Stimulated activated CD4-positive, alpha-beta T cell treated with anti-CD3 and anti-CD28 coated beads, Interleukin-1b, Interleukin-23, amount 100 ng/mL, for 4 hours (primary cell): ENCODE measurements at places on chromosomes 1 and 21.

- no peak for DNase-seq
These were observed 18.4 kb upstream of the EVI5 start for GRCh38 chr1:92803140-92803887.

- DNase-seq, result no peak
These were observed 7.2 kb downstream of the CAP1 start for GRCh38 chr1:40047769-40048168.

- DNase-seq, result no peak
These were observed 101.6 kb downstream of the TLR5 start for GRCh38 chr1:223041481-223041880.

DNA sequence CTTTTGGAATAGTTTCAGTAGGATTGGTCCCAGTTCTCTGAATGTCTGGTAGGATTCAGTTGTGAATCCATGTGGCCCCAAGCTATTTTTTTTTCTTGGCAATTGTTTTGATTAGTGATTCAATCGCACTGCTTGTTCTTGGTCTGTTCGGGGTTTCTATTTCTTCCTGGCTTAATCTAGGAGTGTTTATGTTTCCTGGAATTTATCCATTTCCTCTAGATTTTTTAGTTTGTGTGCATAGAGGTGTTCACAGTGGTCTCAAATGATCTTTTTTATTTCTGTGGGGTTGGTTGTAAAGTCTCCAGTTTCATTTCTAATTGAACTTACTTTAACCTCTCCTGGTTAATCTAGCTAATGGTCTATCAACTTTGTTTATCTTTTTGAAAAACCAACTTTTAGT, 117.6 kb downstream of the NME7 start:
- no peak for DNase-seq

GRCh38 chr21:45853703-45854342, 127.7 kb upstream of the COL6A1 start:
- DNase-seq, result no peak

- DNase-seq, result no peak
These were observed 76.9 kb downstream of the C1orf21 start for GRCh38 chr1:184463680-184464079.

GRCh38 chr1:199399996-199400724, 627.4 kb upstream of the NR5A2 start:
- DNase-seq, result no peak

DNA sequence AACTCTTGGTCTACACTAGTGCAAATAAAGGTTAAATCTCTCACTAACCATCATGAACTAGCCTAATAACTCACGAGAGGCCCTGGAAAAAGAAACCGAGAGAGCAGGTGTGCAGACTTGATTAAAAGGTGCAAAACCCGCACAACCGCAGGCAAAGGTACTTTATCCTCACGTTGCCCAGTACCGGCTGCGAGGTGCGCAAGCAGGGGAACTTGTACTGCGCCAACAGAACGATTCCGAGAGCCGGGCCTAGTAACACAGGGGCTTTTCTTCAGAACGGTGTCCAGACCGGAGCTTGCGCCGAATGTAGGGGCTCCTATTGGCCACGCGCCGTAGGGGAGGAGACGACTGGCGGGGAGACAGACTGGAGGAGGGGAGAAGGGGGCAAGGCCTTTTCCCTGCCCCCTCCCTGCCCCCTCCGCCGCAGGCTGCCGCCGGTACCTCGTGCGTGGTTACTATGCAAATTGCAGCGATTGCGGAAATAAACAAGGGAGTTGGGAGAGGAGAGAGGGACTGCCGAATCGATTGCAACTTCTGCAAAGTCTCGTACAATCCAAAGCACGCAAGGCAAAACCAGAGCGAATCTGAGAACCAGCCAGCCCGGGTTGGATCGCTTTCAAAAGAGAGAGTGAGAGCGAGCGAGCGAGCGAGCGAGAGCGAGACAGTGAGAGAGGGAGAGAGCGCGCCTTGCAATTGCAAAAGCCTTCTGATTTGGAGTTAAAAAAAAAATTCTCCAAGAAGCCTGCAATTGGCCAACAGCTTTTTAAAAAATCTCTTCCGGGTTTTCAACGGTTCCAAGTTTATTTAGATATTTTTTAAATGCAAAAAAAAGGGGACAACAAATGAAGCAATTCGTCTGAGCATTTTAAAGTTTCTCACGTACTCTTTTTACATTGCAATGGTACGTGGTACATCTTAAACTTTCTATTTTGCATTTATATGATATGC, 5.4 kb upstream of the NFIA start:
- peak; percentile 52 for DNase-seq

- DNase-seq, result no peak
These were observed 2.5 kb upstream of the TSPEAR start for GRCh38 chr21:44713846-44714245.

DNA sequence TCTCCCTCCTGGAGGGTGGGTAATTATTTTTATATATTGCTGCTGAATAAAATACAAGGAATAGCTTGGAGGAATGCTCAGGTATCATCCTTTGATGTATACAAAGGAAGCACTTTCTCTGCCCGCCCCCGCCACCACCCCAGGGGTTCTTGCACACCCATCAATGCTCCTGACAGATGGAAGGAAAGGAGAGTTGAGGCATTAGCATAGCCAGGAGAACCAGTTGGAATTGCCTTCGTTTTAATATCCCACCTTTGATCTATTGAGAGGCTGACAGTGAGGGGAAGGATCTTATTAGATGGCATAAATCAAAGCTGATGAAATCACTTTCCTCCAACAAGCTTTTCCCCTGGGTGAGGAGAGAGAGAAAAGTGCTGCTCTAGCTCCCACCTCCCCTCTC, 71.1 kb downstream of the LGR6 start:
- no peak for DNase-seq

GRCh38 chr21:46146856-46147255, 8.5 kb downstream of the FTCD start:
- DNase-seq, result no peak

DNA sequence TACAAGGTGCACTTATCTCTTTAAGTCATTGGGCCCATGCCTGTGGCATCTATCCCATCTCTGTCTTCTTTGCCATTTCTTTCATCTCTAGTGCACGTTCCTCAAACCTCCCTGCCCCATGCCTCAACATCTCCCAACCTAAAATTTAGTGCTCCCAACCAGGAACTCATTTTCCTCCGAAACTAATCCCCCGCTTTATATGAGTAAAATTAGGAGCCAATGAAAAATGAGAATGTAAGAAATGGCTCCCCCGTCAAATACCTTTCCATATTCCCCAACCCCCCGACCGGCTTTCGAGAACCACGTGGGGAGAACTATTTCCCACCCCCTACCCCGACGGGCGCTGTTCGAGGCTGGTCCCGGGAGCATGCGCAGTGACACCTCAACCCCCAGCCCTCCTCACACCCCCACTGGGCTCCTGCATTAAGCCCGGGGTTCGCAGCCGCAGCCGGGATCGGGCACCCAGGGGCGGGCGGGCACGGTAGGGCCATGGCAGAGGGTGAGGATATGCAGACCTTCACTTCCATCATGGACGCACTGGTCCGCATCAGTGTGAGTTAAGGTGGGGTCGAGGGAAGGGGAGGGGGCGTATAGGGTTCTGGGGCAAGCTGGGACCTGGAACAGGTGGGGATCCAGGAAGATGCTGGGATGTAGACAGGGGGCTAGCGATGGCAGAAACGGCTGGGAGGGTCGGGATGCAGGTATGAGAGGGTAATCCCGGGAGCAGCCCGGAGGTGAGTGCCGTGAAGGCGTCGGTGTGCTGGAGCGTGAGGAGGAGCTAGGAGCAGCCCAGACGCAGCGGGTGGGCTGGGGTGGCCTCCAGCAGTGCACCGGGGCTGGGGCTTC, at the start of gene TRIM46:
TSS of gene TRIM46 (plus strand) at position 372 of the 846 bp plus-strand sequence. CDS start at position 490, 118 bp downstream.
- DNase-seq, result peak; percentile 69

- no peak for DNase-seq
These were observed 993 bp downstream of the DDX59 start for GRCh38 chr1:200668514-200669313.

GRCh38 chr1:107140703-107141490, at the start of gene NTNG1:
TSS of gene NTNG1 (plus strand) at chr1:107141039.
- peak; percentile 5 for DNase-seq

DNA sequence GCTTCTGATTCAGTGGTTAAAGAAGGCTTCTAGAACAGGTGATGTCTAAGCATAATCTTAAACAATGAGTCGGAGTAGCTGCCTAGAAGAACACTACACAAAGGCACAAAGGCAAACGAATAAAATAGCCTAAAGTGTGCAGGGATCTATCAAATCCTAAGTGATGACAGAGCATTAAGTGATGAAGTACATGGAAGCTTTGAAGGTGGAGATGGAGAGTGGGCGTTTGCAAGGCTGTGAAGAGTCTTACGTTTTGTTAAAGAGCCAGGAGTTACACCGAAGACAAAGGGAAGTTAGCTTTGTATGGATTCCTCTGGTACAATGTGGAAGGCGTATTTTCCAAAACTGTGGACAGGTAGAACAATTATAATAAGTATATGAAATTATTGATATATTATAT, 270.6 kb downstream of the NEGR1 start:
- no peak for DNase-seq

GRCh38 chr1:232445361-232446106, 184.4 kb downstream of the SIPA1L2 start:
- DNase-seq, result no peak

DNA sequence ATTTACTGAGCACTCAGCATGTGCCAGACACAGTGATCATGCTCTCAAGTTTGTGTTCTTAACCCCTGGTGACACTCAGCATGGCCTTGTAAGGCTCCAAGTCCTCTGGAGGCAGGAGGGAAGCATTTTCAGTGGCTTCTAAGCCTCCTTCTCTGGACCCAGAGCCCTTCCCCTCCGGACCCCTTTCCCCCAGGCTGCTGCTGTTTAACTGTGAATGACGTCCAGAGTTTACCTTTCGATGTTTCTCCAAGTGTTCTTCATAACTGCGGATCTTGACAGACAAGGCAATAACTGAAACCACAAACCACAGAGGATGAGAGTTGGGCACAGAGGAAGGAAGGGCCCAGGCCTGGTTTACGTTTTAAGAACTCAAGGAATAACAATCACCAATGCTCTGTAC, 6.5 kb downstream of the MRPS15 start:
- no peak for DNase-seq

DNA sequence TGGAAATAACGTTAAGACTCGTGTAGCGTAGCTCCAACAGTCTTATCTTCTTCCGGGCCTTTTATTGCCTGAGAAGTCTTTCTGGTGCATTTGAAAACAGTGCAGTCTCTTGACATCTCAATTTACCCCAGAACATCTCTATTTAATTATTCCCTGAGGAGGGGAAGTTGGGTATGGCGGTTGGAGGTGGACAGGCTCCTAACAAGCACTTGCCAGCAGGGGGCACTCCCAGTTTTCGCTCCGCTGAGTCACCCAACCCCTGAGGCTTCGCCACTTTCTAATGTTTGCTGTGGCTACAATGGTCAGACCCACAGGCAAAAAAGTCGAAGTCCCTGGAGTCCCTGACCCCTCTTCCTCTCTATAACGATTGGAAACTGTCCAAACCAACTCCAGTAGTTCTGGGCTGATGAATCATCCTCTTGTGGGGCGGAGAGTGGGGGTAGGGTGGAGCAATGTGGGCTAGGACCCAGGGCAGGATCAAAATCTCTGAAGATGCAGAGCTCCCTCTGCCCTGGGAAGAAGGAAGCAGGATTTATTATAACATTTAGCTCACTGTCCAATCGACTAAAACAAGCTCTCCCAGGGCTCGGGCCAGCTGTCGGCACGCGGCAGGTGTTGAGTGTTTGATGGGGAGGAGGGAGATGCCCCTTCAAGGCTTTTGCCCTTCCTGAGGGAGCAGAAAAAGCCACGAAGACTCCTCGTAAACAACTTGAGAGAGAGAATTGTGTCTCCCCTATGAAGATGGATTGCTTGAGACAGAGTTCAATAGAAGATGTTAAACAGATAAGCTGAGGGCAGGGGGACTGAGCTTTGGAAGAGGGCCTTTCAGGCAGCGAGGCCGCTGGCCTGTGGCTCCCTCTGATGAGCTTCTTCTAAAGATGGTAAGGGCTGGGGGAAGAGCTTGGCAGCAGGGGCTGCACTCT, 85.7 kb downstream of the BRINP2 start:
- DNase-seq, result no peak

DNA sequence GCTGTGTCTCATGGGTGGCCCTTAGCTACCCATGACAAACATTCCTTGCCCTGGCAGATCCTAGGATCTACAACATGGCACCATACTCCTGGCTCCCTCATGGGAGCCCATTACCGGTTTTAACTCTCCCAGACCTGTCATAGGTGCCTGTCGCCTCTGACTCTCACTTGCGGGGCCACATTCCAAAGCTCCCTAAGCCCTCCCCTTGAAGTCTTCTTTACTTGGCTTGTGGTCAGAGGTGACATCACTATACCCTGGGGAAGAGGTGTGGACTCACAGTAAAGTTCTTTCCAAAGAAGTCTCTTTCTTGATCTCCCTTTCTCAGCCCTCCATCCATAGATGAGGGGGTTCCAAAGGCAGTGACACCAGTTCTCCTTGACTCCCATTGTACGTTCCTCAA, 5.4 kb upstream of the SLAMF9 start:
- DNase-seq, result no peak

DNA sequence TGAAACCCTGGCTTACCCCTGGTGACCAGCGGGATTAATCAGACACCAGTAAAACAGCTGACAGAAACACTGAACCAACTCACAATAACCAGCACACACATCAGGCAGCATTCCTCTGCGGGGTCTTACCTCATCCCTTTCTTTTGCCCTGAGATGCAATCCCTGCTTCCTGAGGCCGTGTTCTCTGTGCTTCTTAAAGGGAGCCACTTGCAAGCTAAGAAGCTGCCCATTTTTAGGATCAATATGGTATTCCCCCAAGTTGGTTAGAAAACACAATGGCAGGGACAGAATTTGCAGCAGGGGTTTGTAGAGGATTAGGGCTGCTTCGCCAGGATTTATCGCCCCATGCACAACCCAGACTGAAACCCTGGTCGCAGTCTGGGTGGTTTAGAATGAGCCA, 74.7 kb upstream of the OLIG2 start:
- no peak for DNase-seq

DNA sequence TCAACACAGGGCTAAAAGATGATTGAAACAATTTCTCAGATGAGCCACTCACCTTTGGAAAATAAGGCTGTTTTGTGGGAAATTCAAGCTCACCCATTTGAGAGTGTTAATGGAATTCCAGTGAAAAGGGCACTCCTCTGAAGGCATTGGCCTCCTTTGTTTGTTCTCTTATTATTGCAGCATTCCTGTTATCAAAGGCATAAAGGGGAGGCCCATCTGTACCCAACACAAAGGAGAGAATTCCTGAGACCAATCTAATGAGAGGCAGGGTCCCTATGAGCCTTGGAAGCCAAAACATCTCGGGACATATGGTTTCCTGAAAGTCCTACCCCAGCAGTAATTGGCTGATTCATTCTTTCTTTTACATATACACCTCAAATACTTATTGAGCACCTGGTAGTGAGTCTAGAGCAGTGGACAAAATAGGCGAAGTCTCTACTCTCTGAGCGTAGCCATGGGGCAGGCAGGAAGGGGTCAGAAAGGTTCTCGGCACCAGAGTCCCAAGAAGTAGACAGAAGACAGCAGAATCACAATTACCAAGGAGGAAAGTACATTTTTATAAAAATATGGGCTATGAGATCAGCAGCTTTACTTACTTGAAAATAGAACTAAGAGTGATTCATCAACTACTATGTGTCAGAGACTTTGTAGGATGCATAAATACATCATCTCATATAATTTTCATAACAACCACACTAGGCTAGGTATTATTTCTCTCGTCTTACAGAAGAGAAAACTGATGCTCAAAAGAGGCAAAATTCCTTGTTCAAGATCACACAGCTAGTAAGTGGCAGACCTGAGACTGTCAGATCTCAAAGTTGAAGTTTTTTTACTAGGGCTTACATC, 218.7 kb downstream of the DAB1 start:
- no peak for DNase-seq
